Activated CD4-positive, CD25-positive, alpha-beta regulatory T cell treated with anti-CD3 and anti-CD28 coated beads, Interleukin-2, amount 50 U/mL, for 72 hours (primary cell): ENCODE measurements at places on chromosomes 7 and 10.

DNA sequence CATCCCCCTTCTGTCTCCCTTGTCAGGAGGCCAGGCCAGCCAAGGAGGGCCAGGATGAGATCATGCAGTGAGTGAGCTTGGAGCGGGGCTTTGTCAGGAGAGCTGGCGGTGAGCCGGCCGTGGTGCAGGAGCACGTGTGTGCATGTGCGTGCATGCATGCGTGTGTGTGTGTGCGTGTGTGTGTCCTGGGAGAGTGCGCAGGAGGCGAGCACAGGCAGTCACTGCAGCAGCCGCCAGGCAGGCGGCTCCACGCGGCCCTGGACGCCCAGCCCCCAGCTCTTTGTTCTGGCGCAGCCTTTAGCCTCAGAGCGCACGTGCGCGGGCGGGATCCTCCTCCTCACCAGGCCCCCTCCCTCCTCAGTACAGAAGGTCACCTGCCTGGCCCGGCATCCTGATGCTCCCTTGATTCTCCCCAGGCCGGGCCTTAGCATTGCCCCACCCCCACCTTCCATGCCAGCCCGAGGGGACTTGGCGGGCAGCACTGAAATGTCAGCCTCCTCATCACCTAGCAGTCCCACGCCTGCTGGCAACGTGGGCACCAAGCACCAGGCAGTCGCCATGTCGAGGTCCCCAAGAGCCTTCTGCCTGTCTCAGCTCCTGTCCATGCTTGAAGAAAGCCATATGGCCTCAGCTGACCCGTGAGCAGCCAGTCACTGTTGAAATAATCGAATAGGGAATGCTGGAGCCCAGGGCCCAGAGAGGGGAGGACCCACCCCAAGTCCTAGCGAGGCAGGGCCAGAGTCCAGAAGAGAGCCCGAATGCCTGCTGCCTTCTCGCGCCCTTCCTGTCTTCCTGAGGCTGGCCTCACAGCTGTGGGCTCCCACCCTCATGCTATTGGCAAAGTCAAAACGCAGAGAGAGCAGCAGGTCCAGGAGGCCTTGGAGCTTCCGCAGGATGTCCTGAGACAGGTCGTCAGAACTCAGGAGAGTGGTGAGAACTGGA, 125.9 kb upstream of the PPIF start:
- no peak for DNase-seq

- no peak for DNase-seq
These were observed 12.5 kb upstream of the CALD1 start for GRCh38 chr7:134766779-134767519.

GRCh38 chr10:88389456-88389855, 193.7 kb downstream of the RNLS start:
- DNase-seq, result no peak

DNA sequence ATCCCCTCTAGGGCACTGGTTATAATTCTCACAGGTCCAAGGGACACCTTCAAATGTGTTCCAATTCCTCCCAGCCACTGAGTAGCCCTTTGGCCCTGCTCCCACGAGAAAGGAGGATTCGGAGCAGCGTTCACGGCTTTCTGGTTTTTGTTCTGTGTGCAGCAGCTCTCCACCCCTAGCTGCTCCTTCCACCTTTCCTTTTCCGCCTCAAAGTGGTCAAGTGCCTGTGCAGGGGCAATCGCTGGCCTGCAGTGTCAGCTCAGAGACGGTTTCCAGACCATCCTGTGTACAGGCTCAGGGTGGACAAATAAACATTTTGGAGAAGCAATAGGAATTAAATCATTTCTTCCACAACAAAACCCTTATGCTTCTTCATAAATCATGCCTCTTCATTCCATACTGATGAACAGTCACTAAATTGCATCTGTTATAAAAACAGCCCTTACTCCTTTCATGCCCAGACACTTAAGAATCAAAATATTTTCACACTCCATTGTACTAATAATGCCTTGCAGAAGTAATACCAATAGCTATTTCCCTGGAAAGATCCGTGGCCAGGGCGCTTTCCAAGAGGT, 1.1 kb downstream of the KIAA1549 start:
- DNase-seq, result no peak

- DNase-seq, result no peak
These were observed 261.6 kb downstream of the TWIST1 start for GRCh38 chr7:18855796-18856195.

GRCh38 chr7:33735403-33735802, 169.9 kb upstream of the BMPER start:
- no peak for DNase-seq

- DNase-seq, result no peak
These were observed 110.3 kb downstream of the ZNF248 start for GRCh38 chr10:37747081-37747480.

DNA sequence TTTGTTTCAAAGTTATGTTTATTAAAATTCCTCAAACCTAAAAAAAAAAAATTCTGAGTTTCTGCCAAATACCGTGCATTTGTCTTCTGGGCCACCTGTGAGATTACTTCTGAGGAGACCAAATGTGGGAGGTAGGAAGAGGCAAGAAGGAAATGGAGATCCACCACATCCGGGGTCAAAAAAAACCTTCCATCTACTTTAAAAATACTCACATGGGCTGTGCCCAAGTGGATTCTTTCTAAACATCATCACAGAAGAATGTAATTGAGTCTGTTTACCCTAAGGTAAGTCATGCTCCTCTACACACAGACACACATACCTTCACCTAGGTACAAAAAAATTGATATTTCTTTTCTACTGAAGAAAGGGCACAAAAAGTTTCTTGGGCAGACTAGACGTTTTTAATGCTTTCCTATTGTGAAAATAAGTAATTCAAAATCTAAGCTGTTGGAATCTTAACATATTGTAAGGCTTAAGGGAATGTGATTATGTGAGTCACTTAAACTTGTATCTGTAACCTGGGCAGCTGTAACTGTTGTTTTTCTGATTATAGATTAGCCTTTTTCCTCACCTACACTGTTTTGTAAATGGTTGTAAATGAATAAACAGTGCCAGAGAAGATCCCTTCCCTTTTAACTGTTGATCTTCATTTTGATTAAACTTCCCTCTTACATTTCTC, 19.1 kb upstream of the SPOCK2 start:
- no peak for DNase-seq

- no peak for DNase-seq
These were observed 101.4 kb downstream of the ANK3 start for GRCh38 chr10:60288256-60288655.
